ENCODE measurements at places on chromosomes 4 and X.

DNA sequence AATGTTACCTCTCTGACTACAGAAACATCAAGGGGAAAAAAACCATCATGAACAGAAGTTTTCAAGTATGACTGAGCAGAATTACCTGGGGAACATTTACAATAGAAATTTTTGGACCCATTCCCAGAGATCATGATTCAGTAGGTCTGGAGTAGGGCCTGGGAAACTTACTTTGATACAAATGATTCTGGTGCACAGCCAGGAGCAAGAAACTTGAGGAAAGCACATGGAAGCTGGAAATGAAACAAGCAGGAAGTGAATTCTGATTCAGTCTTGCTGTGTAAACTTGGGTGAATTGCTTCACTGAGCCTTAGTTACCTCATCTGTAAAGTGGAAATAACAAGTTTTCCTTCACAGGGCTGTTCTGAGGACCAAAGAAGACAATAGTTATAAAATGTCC, 192.5 kb upstream of the TAPT1 start:
- DNase-seq: no peak

GRCh38 chr4:1661695-1662094, 22.4 kb downstream of the FAM53A start:
- DNase-seq: no peak

- DNase-seq: no peak
Observed at GRCh38 chr4:15031993-15032675, 29.9 kb downstream of the CPEB2 start.

DNA sequence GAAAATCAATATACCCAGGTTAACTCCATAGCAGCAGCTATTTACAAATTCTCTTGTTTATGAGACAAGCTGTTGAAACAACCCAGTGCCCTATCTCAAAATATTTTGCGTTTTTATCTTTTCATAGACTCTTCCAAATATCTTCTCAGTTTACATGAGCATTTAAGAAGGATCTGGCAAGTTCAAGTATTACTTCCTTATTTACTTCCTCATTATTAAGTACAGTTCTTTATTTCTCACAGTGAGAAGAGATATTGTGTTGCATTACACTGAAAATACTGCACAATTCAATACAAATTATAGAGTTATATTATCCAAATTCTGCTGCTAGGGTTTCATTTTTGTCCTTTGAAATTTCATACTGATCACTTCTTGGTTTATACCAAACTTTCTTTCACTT, 43.6 kb upstream of the UCP1 start:
- DNase-seq: no peak

- no peak for DNase-seq
Observed at GRCh38 chr4:151627491-151627890, 133.3 kb downstream of the GATB start.

- no peak for DNase-seq
Observed at GRCh38 chr4:81571105-81571504, 99.4 kb upstream of the RASGEF1B start.

GRCh38 chrX:10189317-10190268, 32.8 kb downstream of the CLCN4 start:
- peak; percentile 19 for DNase-seq

DNA sequence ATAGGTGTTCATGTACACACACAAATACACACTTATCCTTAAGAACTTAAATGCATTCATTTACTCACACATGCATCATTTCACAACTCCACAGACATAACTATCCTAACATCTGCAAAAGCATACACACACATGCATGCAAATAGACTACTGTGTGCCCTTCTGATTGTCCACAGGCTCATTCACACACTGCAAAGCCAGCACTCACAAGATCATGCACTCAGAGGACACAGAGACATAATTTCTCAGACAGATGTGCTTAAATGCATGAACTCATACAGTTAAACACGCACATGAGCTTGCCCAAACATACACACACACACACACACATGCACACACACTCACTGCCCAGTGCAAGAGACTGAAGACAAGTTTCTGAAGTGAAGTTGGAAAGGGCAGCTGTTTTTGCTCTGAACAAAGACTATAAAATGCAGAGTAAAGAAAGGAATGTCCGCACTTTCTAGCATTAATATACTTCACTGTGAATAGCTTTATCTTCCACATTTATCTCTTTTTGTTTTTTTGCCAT, 1018.0 kb upstream of the HS3ST1 start:
- DNase-seq: no peak

GRCh38 chr4:5276475-5277075, 225.3 kb downstream of the STK32B start:
- DNase-seq: no peak

- DNase-seq: no peak
Observed at GRCh38 chrX:46882266-46882665, 30.0 kb upstream of the JADE3 start.

DNA sequence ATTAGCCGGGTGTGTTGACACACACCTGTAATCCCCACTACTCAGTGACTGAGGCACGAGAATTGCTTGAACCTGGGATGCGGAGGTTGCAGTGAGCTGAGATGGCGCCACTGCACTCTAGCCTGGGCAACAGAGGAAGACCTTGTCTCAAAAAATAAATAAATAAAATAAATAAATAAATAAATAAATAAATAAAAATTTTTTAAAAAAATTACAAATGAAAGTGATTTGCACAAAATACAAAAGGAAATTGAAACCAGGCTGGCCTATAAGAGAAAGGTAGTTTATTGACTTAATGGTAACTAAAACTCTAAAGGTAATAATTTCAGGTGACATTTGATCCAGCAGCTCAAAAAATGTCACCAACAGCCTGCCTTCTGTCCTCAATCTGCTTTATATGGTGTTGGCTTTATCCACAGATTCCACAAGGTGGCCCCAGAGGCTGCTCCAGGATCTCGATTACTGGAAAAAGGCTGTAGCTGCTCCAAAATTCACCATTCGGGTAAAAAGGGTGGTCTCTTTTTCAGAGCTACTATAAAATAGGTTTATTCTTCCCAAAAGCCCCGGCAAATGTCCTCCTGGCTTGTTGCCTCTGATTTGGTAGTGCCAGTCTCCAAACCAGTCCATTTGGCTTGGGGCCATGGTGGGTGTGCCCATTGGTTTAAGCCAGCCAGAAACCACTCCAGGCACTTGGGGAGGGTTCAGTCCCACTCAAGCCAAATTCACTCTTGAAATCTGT, 61.4 kb upstream of the TRIM2 start:
- DNase-seq: peak; percentile 49

DNA sequence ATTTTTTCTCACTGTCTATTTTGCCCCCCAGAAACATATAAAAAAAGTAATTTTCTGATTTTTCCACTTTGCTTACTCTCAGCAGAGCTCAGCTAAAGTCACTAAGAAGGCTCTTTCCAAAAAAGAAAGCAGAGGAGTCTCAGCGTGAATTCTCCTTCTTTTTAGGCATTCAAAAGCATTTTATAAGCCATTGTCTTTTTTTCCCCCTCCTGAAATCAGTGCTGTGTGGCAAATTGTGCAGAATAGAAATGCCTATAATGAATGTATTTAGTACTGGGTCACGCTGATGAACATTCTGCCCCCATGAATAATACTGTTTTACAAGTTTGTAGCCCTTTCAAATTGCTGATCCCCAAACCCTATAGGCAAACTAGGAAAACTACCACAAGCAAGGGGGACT, 1.6 kb upstream of the PCDH18 start:
- DNase-seq: no peak

- no peak for DNase-seq
Observed at GRCh38 chr4:3762753-3763549, 3.2 kb upstream of the ADRA2C start.

DNA sequence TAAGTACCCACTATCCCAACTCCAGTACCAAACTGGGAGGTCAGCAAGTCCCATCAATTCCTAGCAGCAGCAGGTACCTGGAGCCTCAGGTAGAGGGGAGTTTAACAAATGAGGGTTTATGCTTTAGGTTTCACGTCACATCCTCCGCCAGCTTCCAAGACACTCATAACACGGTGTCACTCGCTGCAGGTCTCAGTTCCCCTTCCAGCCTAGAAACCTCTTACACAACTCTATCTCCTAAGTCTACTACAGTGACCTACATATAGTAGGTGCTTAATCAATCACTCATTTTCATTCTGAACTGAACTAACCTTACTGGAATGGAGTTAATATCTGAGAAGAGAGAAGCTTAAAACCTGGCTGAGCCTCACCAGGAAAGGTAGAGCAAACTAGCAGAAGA, 96.0 kb downstream of the EFHC2 start:
- no peak for DNase-seq

DNA sequence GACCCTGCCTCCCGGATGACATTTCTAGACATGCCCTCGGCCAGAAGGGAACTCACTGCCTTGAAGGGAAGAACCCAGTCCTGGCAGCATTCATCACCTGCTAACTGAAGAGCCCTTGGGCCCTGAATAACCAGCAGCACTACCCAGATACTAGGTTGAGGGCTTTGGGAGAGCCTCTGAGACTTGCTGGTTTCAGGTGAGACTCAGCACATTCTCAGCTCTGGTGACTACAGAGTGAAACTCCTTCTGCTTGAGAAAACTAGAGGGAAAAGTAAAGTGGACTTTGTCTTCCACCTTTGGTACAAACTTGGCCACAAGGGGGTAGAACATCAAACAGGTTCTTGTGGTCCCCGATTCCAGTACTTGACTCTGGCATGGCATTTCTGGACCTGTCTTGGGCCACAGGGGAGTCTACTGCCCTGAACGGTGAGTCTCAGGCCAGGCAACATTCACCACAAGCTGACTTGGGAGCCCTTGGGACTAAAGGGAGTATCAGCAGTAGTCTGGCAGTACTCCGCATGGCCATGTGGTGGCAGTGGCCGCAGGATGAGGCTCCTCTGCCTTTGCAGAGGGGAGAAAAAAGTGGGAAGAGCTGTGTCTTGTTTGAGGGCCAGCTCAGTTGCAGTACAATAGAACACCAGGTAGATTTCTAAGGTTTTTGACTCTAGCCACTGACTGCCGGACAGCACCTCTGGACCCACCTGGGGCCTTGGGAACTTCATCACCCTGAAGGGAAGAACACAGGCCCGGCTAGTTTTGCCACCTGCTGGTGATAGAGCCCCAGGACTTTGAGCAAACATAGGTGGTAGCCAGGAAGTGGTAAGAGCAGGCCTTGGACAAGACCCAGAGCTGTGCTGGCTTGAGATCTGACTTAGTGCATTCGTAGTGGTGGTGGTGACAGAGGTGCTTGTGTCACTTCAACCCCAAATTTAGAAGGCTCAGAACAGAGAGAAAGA, 414.8 kb downstream of the OPHN1 start:
- peak; percentile 4 for DNase-seq

DNA sequence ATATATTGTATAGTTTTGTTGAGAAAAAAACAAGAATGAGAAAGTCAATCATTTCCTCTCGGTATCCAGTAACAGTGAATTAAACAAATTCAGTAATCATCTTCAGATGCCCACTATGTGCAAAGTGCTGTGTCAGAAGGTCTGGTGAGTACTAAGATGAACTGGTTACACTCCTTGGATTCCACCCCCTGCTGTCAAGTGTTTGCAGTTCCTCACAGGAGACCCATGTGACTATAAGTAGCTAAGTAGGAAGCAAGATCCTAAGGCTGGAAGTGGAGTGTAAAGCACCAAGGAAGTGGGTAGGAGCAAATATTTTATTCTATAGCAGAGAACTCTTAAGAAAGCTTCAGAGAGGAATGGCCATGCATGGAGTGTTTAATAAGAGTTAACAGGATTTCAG, 73.6 kb downstream of the SNX25 start:
- DNase-seq: no peak

DNA sequence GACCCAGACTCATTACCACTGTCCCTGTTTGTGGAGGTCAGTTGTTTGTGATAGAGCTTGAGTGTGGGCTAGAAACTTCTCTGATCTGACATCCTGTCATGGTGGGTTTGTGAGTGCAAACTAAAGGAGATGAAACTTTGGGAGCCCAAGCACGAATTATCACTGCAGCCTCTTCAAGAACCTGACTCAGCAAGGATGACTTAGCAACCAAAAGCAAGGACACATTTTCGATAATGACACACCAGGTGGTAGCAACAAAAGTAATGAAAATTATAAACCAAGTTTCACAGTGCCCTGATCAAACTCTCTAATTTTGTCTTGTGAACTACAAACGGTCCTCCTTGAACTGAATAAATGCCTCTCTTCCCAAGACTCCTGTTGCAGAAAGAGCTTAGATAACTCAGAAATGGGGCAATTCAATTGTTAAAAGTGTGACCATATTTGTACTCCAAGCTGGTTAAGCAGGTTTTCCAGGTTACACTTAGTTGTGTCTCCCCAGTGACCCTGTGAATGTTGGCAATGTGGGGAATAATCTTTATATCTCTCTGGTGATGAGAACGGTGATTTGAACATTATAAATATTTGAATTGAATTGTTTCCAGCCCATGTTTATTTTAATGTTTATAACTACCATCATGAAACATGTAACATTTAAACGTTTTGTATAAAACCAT, 52.6 kb upstream of the ATP8A1 start:
- no peak for DNase-seq

- no peak for DNase-seq
Observed at GRCh38 chr4:54423066-54423465, 194.0 kb downstream of the PDGFRA start.

GRCh38 chr4:40150932-40151331, 45.9 kb upstream of the RHOH start:
- DNase-seq: no peak

DNA sequence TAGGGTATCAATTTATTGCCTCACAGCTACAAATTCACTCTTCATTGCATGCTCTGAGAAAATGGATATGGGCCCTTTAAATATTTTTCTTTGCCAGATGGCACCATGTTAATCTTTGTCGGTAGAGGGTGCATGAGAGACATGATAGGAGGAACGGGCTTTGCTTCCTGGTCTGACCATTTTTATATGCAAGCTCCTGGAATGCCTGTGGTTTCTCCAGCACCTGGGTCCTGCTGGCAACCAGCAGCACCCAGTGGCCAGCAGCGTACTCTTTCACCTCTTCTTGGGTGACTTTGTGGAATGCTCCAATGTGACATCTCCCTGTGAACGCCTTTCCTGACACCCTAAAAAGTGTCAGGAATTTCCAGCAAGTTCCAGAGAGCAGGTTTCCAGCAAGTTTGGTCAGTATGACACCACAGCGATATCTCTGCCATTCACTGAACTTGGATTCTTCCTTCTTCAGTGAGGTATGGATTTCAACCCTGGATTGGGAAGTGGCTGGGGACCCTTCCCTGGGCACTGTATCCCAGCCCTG, 140.3 kb upstream of the PGRMC2 start:
- peak; percentile 33 for DNase-seq

- DNase-seq: no peak
Observed at GRCh38 chr4:130306566-130306965, 1210.6 kb downstream of the C4orf33 start.

GRCh38 chrX:150984169-150984824, 1.2 kb downstream of the HMGB3 start:
- DNase-seq: no peak

DNA sequence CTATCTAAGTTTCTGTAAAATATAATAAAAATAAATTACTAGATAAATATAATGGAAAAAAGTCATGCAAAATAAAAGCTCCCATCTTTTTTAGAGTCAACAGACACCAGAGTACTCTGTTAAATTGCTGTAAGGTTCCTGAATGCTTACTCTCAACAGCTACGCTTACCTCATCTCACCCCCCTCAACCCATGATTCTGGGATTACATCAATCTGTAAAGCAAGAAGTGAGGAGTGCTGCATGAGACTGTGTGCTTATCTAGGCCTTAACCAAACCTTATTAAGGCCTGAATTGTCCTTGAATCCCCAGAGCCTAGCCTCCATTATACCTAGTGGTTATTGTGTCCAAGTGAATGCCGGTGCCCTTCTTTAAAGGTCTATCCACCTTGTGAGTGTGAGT, 735.8 kb downstream of the RPA4 start:
- DNase-seq: no peak
